ENCODE measurements at places on chromosomes 2 and 18.

- DNase-seq: no peak
Measured at GRCh38 chr2:5067816-5068215, 624.4 kb upstream of the SOX11 start.

DNA sequence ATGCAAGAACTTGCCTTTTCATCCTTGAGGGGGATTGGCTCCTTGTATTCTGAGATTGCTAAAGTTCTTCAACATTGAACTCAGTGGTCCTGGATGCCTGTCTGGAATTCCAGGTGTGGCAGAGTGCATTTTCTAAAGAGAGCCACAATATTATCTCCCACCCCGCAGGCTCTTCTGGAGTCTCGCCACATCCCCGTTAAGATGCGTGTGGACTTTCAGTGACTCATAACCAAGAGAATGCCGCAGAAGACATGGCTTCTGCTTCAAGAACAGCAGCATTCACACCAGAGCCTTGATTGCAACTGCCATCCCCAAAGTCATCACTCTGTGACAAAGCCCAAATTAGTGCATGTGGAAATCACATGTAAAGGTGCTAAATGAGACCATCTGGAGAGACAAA, 142.7 kb downstream of the CDH20 start:
- DNase-seq: no peak

DNA sequence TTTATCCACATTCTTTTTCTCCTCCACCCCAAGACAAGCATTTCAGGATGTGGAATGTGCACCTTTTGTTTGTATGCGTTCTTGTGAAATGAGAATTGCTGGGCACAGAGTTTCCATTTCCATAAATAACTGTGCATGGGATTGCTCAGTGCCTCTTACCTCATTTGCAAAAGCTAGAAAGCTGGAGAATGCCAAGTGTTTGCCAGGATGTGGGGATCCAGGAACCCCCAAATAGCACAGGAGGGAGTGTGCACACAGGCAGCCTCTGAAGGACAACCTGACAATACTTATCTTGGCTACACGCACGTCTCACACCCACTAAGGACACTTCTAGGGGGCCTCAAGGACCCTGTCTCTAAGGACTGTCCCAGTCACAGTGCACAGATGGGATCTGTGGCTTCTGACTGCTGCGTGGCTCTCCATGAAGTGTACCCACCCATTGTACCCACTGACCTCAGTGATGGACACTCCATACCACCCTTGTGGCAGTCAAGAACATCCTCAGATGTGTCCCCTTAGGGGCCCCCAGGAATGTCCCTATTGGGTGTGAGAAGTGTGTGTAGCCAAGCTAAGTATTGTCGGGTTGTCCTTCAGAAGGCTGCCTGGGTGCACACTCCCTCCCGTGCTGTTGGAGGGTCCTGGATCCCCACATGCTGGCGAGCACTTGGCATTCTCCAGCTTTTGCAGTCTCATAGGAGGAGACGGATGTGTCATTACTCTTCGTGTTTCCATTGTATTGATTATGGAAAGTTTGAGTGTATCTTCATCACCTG, 38.4 kb downstream of the CAPN13 start:
- no peak for DNase-seq

- no peak for DNase-seq
Measured at GRCh38 chr2:158115202-158115767, 13.6 kb downstream of the UPP2 start.

DNA sequence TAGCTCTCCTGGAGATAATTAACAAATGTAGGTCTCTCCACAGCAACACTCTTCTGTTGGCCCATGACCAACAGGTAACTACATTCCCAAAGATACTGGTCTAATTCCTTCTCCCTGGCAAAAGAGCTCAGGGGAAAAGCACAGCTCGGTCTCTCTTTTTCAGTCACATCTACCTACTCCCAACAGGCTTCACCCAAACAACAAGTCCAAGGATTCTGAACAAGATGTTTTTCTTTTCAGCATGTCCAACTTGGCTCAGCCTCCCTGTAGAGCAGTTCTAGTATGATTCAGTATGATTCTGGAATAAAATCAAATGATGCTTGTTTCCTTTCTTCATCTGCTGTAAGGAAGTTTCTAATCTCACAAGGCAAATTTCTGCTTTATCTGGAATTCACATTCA, 1704.8 kb upstream of the PIK3C3 start:
- DNase-seq: no peak

DNA sequence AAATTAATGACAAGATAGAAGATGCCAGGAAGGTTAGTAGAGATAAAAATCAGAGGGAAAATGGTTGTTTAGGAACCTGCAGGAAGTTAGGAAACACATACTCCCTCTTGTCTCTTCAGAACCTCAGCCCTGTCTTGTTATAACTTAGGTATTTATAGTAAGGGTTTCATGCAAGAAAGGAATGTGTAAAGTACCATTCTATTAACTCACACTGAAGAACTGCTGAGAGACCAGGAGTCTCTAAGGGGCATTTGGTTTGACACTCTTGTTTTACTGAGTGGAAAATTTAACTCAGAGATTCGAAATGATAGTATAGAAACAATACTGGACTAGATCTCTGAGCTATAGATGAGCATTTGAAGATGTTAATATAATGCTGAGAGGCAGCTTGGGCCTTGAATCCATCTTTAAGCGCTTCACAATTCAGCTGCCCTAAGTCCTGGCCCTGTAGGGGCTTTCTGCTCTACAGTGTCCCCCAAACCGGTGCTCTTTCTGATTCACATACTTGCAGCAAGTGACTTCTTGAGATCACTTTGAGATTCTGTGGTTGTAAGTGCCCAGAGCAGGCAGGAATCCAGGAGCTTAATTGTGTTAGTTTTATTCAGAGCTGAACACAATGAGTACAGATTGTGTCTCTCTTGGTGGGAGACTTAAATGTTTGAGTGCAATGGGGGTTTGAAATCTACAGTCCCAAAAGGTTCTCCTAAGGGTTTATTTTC, 235.0 kb upstream of the RGPD4 start:
- DNase-seq: no peak

DNA sequence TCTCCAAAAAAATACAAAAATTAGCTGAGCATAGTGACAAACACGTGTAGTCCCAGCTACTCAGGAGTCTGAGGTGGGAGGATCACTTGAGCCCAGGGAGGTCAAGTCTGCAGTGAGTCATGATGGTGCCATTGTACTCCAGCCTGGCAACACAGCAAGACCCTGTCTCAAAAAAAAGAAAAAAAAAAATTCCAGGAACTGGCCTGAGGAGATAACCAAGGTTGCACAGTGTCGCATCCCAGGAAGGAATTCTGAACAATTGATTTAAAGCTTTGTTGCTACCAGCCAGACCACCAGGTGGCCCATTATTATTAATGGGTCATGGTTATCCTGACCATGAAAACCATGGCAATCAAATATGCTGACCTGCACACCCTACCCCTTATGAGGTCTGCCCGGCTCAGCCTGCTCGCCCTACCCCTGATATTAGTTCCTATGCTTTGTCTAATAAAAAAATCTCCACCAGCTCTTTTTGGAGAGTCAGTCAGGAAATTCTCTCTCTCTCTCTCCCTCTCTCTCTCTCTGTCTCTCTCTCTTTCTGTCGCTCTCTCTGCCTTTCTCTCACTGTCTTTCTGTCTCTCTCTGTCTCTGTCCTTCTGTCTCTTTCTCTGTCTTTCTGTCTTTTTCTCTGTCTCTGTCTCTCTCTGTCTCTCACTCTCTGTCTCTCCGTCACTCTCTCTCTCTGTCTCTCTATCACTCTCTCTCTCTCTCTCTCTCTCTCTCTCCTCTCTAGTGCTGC, 73.7 kb downstream of the NCAPH start:
- DNase-seq: no peak

DNA sequence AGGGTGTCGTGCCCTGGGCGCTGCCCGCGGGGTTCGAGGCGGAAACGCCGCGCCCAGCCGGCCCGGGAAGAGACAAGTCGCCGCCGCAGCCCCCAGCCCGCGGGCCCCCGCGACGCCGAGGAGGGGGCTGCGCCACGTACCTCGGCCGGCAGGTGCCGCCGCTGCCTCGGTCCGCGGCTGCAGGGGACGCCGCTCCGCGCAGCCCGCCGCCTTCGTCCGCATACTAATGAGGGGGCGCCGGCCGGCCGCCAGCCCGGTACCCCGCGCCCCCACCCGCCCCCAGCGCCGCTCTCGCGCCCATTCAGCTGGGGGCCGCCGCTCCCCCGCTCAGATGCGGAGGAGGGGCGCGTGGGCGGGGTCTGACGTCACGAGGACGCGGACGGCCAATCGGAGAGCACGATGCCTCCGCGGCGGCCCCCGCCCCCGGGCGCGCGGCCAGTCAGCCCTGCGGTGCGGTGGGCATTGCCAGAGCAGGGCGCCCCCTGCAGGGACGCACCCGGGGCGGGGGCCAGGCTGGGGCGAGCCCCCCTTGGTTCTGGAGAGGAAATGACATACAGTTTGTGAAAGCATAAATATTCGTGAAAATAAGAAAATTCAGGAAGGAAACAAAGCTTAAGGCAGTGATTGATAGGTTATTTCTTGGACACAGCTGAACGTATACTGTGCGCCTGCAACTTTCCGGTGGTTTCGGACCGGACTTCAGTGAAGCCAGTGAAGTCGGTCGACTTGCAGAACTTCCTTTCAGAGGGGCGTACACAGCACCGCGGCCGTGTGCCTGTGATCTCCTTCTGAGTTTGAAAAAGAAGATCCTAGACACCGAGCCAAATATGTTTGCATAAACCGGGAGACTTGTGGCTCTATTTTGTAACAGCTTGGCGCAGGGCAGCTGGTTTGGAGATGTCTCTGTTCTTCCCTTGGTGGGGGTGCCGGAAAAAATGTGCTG, at the start of gene ST3GAL5:
ST3GAL5 (minus strand) TSS at position 307 of the 943 bp plus-strand sequence; CDS start at position 222, 85 bp downstream.
- DNase-seq: peak; percentile 94

- no peak for DNase-seq
Measured at GRCh38 chr2:141021611-141022010, 1109.2 kb downstream of the LRP1B start.

- no peak for DNase-seq
Measured at GRCh38 chr2:101961338-101962191, 30.2 kb upstream of the IL1R2 start.

DNA sequence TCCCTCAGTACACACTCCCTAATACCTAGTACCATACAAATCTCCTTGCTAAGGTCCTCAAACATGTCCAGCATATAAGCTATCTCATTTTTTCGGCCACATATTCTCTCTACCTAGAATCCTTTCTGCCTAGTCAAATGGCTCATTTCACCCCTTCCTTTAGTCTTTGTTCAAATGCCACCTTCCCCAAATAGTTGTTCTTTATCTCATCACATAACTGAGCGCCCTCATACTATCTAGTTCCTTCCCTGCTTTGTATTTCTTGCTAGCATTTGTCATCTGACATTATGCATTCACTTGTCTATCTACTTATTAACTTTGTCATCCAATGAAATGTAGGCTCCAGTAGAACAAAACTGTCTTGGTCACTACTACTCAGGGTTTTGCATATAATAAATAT, 35.5 kb downstream of the RPRD1A start:
- DNase-seq: no peak

GRCh38 chr18:28984731-28985130, 807.8 kb upstream of the CDH2 start:
- DNase-seq: no peak

GRCh38 chr2:216636551-216637450, 3.6 kb downstream of the IGFBP2 start:
- DNase-seq: no peak

- no peak for DNase-seq
Measured at GRCh38 chr2:159811232-159811631, 13.2 kb upstream of the CD302 start.

- DNase-seq: no peak
Measured at GRCh38 chr2:235911633-235912233, 256.5 kb downstream of the GBX2 start.

GRCh38 chr2:131093696-131094462, 619 bp upstream of the FAM168B start:
- no peak for DNase-seq

DNA sequence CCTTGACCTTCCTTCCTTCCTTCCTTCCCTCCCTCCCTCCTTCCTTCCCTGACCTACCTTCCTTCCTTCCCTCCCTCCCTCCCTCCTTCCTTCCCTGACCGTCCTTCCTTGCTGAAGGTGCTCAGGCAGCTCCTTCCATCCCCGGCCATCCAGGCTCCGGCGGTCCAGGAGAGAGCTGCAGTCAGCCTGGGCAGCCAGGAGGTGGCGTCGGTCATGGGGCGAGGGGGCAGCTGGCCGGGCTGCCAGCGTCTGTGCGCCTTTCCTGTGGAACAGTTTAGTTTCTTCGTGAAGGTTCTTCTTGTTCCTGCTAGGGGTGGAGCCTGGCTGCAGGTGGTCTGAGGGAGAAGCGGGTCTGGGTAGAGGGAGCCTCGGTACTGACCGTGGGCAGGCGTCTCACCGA, 15.7 kb downstream of the GPR35 start:
- DNase-seq: no peak

- no peak for DNase-seq
Measured at GRCh38 chr2:232239951-232240681, 138.4 kb upstream of the ALPP start.

DNA sequence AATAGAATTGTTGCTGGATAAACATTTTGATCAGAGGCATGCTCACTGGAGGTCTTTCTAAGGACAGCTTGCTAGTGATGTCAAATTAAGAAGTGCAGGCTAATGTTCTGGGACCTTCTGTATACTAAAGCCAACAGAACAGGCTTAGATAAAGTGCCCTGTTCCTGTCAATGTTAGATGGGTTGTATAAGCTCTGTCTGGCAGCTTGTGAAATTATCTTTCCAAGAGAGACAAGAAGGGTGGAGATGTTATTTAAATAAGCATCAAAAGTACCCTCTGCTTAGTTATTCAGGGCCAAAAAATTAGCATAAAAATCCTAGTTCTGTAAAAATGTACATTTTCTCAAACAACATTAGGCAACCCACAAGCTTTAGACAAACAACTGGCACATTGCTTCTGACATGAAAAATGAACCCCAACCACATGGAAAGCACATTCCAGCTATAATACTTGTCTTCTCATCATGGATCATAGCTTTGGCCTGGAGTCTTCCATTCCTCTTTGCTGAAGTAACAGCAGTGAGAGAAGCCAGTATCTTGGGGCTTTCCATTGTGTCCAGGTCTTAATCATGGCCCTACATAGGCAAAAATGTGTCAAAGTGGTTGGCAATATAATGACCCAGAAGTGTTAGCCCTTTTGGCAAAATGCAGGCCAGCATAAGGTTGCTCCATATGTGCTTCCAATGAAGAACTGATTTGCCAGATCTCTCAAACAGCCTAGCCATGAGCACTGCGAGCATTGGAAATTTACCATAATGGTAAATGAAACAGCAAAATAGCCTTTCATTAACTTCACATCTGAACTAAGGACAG, 478.1 kb upstream of the ZNF804A start:
- DNase-seq: no peak

DNA sequence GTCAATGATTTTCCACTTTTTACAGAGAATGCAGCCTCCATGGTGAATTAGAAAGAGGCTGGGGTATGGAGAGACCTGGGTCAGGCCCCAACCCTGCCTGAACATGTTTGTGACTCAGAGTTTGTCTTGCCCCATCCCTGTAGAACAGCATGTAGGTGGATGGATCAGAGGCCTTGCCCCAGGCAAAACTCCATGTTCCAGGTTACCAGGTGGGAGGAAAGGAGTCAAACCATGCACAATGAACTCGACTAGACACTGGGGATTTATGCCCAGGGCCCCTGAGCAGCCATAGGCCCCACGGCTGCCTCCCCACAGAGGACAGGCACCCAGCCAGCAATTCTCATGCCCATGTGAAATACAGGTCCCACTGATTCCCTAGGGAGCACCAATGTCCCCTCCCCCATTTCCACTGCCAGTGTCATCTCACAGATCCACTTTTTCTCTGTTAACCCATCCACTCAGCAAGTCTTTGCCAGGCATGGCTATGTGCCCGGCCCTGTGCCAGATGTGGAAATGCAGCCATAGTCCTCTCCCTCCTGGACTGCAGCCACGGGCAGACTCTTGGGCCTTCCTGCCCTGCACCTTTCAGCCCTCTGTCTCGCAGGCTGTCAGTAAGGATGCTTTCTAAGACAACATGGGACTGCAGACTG, 737.8 kb upstream of the HS6ST1 start:
- no peak for DNase-seq

All from stimulated activated CD8-positive, alpha-beta memory T cell treated with anti-CD3 and anti-CD28 coated beads, Interleukin-15, amount 100 ng/mL, for 24 hours (primary cell).